ENCODE measurements at places on chromosomes 5 and 9. TPM values are rescaled to one million over a fixed set of nuclear protein-coding genes. Genes with fewer than 3 reads are reported as not detected.

Gene RALGDS
- total RNA-seq, result 85.7 TPM

DNA sequence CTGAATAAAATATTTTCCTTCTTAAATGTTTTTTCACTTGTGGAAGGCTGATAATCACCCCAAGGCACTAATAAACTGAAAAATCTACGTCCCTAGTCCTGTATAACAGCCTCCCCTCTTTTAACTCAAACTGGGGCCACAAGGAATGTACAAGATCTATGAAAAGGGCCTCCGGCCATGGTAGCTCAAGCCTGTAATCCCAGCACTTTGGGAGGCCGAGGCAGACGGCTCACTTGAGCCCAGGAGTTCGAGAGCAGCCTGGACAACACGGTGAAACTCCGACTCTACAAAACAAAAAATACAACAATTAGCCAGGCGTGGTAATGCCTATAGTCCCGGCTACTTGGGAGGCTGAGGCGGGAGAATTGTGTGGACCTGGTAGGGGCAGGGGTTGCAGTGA, 23.6 kb downstream of the RNF145 start:
- DNase-seq, result no peak

DNA sequence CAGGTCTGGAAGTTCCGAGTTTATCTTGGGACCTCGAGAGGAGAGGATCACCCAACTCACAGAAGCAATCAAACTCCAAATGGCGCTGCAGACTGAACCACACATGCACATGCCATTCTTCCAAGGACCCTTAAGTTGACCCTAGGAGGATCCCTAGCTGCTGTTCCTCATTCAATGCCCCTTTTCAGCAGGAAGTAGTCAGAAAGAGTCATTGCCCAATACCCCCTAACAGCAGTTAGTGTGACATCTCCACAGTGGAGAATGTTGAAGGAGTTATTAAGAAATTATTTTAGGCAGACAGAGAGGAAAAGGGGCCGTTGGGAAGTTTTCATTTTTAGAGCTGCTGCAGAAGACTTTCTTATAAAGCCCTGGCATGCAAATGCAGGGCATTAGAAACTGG, 229.9 kb upstream of the DAB2 start:
- DNase-seq, result no peak

- DNase-seq, result no peak
Observed at GRCh38 chr9:32387256-32387655, 2.8 kb downstream of the ACO1 start.

DNA sequence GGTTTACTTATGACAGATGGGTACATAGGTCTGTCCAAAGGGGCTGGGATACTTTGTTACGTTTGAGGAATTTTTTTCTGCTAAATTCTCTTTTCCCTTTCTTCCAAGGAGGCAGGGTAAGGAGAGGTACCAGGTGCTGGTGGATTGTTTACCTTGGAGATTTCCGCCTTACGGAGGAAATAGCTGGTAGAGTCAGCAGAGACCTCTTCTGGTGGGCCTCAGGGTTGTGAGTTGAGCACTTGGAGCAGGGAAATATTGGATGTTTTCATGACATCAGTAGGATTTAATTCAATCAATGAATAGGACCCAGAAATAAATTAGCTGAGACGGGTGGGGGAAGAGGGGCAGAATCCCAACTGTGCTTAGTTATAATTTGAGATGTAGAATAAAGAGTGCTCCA, 60.0 kb upstream of the TAF11L2 start:
- no peak for DNase-seq

DNA sequence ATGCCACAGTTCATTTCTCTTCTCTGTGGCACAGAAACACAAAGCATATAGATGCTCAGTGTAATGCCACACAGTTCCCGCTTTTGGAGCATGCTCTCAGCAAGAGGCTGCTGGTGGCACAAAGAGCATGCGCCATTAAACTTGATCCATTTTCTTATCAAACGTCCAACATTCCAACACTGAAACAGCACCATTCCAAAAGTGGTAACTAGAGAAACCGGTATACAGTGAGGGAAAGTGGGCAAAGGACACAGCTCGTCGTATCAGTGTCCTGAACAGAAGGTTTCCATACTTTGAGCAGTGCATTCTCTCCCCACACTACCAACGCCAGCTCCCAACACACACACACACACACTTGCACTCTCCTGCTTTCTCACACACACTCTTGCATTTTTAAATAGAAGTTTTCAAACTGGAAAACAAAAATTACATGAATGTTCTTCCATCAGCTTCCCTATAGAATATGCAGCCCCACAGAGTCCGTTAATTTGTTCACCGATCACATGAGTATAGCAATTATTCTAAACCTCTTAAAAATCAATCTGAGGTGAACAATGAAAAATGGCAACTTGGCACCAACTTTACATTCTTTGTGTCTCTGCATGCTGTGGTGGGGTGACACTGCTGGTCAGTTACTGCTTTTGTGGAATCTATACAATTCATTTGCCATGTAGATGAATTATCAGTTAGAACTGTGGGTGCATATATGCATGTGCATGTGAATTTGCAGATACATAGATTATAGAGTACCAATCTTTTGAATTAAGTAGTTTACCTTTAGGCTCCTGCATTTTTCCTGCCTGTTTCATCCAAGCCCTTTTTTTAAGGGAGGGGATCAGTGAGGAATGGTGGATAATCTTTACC, 5.7 kb downstream of the NFIB start:
- no peak for DNase-seq

- no peak for DNase-seq
Observed at GRCh38 chr5:157326440-157327005, 60.6 kb downstream of the CYFIP2 start.

DNA sequence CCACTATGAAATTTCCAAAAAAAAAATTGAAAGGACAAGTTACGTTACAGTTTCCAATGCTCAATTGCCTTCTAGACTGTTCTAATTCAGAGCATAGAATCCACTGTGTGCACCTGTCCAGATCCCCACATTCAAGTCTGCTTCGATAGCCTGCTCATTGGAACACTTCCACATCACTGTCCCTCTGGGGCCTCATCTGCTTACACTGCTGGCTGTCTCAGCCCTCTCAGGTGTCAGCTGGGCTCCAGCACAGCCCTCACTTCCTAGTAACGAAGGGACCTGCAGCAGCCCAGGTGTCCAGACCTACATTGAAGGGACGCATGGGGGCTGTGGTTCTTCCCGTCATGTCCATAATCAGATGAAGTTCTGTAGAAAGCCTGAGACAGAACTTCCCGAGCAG, 94.3 kb upstream of the EMB start:
- no peak for DNase-seq

DNA sequence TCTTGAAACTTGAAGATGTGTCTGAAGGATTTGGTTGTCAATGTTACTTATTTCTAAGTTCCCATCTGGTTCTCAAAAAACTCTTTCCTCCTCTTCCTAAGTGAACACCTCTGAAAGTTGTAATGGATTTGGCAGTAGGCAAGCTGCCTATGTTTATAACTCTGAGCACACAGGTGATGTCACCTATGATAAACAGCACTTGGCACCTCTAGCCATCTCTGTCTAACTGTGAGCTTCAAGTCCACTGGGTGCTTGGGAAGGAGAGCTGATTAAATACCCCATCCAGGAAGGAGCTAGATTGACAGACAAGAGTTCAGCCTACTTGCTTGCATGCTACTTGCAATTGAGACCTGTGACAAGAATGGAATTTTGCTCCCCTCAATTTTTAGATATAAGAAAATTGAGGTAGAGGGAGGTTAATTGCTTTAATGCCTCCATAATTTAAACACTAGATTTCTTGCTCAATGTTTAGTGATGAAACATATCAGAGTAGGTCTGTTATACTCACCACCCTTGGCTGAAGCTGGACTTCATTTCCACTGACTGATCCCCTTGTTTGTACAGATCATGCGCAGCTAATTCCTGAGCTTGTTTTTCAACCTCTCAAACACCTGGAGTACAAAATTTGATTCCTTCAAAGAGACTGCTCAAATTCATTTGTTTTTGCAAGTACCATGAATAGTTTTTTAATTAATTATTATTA, 49.9 kb downstream of the PDE4D start:
- no peak for DNase-seq

All from activated CD8-positive, alpha-beta T cell treated with anti-CD3 and anti-CD28 coated beads, Interleukin-2, amount 10 ng/mL, durations not matched to agents 7 days and 5 days (primary cell).